OCI-LY7 (cell line): ENCODE measurements at places on chromosomes 7 and 10. TPM values are rescaled to one million over a fixed set of nuclear protein-coding genes. Genes with fewer than 3 reads are reported as not detected.

ACTL6B gene
- total RNA-seq = not detected in 2 replicates

C10orf62 gene
- total RNA-seq = not detected in 2 replicates

TMEM196 gene
- not detected in 2 replicates for total RNA-seq

PRLHR gene
- not detected in 2 replicates for total RNA-seq

GIMAP8 gene
- not detected in 2 replicates for total RNA-seq

TNS3 gene
- total RNA-seq = 36.5 and 42.1 TPM in 2 replicates

BICC1 gene
- not detected in 2 replicates for total RNA-seq

BUD23 gene
- total RNA-seq = 75.8 and 91.1 TPM in 2 replicates

FBXO24 gene
- 1.2 and 1.7 TPM in 2 replicates for total RNA-seq
